ENCODE measurements at places on chromosomes 6 and 20.

DNA sequence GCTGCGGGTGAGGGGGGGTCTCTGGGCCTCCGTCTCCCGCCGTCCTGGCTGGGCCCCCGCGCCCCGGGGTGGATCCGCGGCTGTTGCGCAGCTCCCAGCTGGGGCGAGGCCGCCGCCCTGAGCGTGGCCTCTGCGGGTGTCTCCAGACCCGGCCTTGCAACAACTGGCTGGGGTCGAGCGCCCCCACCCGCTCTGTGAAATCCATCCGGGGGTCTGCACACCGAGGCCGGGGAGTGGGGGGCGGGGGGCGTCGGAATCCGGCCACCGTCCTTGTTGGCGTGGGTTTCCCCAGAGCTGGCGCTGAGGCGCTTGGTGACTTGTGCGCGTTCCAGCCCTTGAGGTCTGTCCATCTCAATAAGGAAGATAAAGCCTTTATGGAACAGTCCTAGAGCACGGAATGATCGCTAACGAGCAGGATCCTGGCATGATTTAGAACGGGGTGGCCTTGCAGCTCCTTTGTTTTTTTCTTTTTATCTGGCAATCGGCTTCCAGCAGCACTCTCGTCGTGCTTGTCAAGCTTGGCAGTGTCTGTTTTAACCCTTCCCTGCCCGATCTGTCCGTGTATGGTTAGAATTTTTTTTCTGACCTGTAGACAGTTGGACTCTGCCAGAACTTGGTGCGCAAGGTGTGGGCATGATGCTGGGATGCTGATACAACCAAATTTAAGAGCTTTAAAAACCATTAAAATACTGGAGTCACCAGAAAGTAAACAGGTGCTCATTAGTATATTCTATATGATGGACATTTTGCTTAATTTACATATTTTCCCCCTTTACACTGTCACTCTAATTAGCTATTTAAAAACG is 675 bp downstream of the DSTN start:
- DNase-seq, result no peak

GRCh38 chr20:20442466-20442865 is 74.6 kb downstream of the INSM1 start:
- no peak for DNase-seq

DNA sequence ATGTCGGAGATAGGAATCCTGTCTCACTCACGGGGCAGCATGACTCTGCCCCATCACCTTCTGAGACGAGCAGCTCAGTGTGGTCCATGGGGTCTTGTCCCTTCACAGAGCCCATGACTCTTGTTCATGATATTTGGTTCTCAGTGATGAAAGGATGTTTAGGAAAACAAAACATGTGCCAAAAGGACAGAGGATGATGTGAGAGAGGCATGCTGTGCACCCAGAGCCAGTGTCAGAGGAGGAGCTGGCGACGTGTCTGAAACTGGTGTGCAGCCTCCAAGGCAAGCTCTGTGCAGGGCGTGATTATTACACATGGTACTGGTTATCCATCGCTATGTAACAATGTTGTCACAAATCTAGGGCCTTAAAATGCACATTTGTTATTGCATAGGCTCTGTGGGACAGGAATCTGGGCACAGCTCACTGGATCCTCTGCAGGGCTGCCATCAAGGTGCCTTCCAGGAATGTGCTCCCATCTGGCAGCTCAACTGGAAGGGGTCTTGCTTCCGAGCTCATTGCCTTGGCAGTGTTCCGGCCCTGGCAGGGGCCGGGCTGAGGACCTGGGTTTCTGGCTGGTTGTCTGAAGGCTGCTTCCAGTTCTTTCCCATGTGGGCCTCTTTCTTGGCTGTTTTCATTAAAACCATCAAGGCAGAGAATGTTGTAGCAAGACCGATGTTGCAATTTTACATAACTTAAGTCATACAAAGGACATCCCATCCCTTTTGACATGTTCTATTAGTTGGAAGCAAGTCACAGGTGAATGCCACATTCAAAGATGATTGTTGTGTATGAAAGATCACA is 175.4 kb downstream of the ERMARD start:
- no peak for DNase-seq

GRCh38 chr6:148374040-148374774 is 31.6 kb downstream of the SASH1 start:
- DNase-seq, result no peak

DNA sequence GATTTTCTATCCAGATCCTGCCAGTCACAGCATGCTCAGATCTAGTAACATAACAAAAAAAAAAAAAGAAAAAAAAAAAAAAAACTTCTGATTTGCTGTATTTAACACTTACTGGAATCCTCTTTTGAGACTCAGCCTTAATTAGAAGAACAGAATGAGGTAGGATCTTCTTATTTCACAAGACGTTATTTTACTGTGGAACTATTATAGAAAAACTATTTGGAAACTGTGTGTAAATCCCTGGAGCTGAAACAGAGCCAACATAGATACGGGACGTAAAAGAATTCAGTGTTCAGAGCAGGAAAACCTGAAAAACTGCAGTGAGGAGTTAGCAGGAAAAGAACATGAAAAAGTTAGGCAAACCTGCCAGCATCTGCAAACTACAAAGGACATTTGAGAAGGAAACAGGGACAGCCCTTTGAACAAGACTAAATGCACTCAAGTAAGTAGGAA is 3.4 kb upstream of the ZNF217 start:
- no peak for DNase-seq

- DNase-seq, result no peak
Measured at GRCh38 chr20:59663513-59664060, 59.2 kb downstream of the PHACTR3 start.

DNA sequence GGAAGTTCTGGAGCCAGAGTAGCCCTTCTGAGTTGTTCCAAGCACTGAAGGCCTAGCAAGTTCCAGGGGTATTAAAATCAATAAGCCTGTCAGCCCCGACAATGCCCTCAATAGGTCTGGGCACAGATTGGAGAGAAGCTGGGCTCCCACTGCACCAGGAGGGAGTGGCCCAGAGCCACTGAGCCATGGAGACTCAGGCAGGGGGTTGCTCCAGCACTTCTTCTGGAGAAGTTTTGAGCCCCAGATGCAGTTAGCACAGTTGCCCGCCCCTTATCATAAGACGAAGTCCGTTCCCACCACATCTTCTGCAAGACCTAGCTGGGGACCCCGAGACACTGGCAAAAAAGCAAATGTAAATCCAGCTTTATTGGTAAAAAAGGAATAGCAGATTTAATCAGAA is 13.0 kb downstream of the DEFB132 start:
- no peak for DNase-seq

DNA sequence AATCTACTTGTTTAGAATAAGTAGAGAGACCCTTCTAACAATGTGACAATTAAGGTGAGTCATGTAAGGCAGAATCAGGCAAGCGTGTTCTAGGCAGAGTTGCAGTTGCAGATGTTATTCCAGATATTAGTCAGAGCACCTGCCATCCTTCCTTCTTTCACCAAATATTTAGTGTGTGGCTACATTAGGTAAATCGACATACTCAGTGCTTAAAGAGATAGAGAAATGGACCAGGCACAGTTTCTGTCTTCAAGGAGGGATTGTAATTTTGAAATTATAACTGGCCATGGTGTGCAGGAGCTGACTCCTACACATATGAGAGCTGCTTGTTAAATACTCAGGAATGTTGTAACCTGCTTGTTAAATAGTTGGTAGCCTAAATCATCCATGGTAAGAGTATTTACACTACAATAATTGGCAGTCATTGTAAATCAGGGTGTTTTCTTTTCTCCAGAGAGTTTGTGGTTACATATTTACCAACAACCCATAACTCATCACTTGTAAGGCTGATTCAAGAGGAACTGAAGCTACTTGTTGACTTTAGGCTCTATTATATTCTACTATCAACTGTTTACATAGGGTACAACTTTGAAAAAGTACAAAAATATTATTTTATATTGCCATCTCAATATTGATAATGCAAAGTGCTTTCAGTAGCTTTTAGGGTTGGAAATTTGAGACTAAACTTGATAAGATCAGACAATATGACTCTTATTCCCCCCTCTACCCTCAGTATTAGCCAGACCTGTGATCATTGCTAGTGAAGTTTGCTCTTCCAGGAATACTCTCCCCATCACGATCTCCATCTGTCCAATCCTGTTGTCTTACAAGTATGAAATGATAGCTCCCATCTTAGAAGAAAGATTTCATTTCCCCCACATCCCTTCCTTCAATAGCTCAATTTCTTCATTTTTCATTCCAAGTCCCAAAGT is 607.1 kb downstream of the COL12A1 start:
- no peak for DNase-seq

DNA sequence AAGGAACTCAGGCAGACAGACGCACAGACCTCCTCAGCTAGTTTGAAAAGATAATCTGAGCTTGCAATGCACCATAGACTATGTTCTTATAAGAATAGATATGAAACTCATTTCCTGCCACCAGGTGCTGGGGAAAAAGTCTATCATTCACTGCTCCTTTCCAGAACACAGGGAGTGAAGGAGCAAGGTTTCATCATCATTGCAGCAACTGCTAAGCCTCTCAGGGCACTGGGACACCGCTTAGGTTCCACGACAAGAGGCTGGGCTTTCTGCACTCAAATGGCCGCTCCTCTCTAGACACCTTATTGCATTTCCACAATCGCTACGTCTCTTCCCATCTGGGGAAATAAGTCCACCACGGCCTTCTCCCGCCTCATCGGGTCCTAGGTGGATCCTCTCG is 418.5 kb upstream of the JARID2 start:
- no peak for DNase-seq

- no peak for DNase-seq
Measured at GRCh38 chr6:122184401-122184827, 215.0 kb upstream of the HSF2 start.

DNA sequence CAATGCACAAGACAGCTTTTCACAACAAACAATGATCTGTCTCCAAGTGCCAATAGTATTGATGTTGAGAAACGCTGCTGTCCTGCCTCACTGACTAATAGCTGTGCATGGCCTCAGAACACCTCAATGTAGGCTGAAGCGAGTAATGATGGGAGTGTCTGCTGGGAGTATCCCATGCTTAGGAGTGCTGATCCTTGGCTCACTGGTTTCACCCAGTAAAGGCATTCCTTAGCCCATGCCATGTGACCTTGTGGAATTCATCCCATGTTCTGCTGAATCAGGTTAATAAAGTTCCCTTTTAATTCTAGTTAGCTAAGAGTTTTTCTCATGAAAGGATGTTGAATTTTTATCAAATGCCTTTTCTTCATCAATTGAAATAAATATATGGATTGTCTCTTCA is 3.8 kb upstream of the WFDC12 start:
- DNase-seq, result no peak

GRCh38 chr6:137473598-137473997 is 20.6 kb downstream of the OLIG3 start:
- DNase-seq, result no peak

DNA sequence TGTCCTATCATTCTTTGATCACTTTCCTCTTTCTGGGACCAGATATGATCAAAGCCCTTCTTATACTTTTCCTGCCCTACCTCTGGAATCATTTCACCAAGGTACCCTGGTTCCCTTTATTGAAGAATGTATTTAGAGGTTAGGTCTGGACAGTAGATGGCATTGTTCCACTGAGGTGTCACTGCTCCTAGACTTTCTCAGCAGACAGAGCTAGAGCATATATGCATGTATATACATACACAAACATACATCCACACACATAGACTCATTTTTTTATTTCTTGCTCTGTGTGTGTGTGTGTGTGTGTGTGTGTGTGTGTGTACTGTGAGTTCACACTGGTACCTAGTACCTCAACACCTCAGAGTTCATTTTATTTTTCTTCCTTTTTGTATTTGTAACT is 40.9 kb downstream of the PTPRA start:
- DNase-seq, result no peak

DNA sequence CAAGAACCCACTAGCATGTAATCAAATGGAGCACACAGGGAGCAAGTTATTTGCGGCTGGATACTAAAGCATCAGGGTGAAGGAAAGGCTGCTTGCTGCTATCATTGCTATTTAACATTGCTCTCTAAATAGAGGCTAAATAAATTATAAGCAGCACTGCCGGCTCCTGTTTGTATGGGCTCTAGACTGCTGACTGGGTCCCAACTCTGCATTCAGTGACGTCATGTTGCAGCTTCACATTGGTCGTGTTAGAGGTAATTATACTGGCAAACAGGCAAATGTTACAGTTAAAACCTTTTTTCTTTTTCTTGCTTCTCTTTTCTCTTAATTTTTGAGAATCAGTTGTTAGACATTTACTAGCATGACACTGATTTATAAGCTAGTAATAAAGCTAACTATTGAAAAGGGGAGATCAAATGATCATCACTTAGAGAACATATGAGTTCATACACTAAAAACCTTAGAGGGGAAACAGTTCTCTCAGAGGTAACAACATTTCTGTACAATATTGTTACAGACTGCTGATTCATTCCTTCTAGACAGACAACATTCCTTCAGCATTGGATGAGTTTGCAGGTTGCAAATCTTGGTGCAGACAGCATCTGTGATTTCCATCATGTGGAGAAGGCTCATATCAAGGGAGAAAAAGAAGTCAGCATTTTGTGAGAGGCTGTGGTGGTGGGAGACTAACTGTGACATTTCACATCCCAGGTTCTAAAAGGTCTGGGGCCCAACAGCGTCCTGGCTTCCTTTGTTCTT is 15.9 kb downstream of the RFPL4B start:
- no peak for DNase-seq

GRCh38 chr6:112014483-112014882 is 39.4 kb upstream of the CCN6 start:
- no peak for DNase-seq

GRCh38 chr6:5645328-5646290 is 361.1 kb downstream of the NRN1 start:
- no peak for DNase-seq

GRCh38 chr6:21593927-21594415 is 420 bp downstream of the SOX4 start:
- no peak for DNase-seq

DNA sequence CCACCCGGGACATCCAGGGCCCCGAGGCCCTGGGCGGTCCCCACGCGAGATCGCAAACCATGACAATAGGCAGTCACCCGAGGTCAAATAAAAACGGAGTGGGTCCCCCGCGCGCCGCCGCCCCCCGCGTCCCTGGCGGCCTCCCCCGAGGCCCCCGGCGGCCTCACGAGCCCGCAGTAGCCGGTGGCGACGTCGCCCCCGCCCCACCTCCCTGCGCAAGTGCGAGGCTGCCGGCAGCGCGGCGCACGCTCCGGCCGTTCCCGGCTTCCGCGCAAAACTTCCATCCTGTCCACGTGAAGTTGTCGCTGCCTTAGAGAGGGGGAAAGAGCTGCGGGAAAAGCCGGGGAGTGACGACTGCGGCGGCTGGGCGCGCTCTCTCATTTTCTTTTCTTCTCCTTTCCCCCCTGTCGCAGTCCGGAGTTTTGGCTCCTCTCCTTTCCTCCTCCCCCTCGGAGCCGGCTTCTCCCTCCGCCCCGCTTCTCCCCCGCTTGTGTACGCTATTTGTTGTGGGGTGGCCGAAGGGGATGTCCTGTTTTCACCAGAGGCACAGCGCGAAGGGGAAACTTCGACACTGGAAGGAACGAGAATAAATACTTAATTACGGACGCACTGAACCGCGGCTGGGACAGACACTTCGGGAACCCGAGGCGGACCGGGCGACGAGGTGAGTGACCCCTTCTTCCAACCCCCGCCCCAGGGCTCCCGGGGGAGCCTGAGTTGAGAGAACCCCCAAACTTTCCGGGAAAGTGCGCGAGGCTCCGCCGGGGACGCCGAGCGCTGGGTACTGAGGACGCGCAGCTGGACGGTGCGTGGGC is at the start of gene EYA4:
TSS of gene EYA4 (plus strand) at position 272 of the 815 bp plus-strand sequence. CDS start 33,424 bp downstream, outside the sequence.
- DNase-seq, result no peak

GRCh38 chr20:53883098-53883911 is 187.1 kb downstream of the BCAS1 start:
- no peak for DNase-seq

- no peak for DNase-seq
Measured at GRCh38 chr6:106099235-106099537, 13.1 kb downstream of the PRDM1 start.

Measured in activated CD4-positive, alpha-beta T cell treated with anti-CD3 and anti-CD28 coated beads for 1 hour (primary cell).